ENCODE measurements at places on chromosomes 16 and 17. TPM values are rescaled to one million over a fixed set of nuclear protein-coding genes. Genes with fewer than 3 reads are reported as not detected.
A peak's percentile ranks its signal among the peaks of the same experiment; 100 is the strongest.

DNA sequence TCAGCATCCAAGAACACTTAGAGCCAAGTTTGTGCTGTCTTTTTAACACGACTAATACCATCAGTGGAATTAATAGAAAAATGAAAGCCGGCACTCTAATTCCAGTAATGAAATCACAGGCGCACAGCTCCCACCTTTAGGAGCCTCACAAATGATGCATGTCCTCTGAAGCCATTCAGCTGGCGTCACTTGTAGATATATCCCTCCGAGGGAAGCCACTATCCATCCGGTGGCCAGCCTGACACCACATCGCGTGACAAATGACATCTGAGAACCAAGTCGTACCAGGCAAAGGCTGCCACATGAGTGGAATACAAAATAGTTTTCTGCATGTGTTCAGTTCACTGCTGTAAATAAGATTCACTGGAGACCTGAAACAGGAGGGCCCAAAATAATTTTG lies 205.6 kb downstream of the GRIN2A start:
- no peak for DNase-seq

DNA sequence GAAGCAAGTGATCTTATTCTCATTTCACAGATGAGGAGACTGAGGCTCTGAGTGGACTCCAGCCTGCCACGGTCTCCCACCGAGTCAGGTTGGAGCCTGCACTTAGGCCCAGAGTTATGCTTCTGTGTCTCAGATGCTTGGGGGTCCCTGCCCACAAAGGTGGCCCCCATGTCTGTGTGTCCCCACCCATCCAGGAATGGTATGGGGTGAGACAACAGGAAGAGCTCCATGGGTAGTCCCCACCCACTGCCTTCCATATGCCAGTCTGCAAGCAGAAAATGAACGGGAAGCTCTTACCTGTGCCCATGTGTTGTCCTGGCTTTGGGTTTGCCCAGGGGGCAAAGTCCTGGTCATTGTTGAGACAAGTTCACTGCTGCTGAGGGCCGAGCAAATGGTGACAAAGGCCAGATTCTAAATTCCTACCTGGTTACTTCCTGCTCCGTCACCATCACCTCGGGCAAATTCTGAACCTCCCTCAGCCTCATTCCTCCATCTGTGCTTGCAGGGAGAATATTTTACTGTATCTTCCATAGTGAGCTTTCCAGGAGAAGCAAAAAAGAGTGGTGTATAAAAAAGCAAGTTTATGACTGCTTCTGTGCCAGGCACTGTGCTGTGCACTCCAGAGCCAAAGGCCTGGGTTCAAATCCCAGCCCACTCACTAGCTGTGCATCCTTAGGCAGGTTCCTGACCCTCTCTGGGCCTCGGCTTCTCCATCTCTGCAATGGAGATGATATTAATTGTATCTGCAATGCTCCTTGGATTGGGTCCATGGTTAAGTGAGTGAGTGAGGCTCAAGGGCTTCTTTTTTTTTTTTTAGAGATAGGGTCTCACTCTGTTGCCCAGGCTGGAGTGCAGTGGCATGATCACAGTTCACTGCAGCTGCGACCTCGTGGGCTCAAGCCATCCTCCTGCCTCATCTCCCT lies 9.3 kb downstream of the IL4R start:
- no peak for DNase-seq

- no peak for DNase-seq
These were observed 45.6 kb downstream of the MEAK7 start for GRCh38 chr16:84458606-84459532.

The CX3CL1 gene
- 7.5 TPM for total RNA-seq

The KCNH6 gene
- 0.39 TPM for total RNA-seq

- DNase-seq: no peak
These were observed 223.7 kb downstream of the SEC14L1 start for GRCh38 chr17:77364381-77364911.

DNA sequence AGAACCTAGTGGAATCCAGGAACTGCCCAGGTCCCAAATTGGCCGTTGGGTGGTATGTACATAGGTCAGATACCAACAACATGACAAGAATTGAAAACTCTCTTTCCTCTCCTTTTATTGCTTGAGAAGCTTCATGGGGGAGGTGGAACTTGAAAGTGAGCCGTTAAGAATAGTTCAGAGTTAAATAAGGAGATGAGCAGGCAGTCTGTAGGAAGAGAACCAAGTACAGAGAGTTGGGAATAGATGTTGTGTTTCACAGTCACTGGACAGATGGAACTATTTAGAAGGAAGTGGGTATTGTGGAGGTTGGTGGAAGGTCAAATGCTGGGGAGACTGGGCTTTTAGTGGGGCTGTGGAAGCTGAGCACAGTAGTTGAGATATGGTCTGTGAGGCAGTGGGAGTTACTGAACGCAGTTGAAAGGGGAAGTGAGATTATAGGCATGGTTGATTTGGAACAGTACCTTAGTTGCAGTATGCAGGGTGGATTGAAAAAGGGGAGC lies 26.4 kb downstream of the ARHGAP44 start:
- DNase-seq: no peak

The CACNG3 gene
- not detected for total RNA-seq

The FBXW10 gene
- total RNA-seq: 0.67 TPM

The DLX4 gene
- not detected for total RNA-seq

DNA sequence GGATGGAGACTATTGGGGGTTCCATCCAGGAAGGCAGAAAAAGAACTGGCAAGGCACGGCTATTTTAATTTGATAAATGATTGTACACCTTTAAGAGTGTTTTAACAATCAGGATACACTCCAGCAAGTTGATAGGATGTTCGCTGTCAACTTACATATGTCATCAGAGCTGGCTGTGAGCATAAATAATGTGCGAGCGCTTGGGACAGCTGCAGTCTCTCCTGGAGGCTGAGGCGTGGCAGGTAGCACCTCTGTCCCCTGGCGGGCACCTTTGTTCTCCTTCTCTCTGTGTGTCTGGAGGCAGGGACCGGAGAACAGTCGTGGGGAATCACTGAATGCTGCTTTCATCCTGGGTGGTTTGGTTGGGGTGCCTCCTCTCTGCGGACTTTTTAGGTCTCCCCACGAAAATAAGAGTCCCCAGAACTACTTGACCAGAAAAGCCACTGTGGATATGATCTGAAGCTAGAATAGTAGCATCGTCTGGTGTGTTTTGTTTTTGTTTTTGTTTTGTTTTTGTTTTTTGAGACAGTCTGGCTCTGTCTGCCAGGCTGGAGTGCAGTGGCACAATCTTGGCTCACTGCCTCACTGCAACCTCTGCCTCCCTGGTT lies 9.4 kb downstream of the BAHCC1 start:
- no peak for DNase-seq

DNA sequence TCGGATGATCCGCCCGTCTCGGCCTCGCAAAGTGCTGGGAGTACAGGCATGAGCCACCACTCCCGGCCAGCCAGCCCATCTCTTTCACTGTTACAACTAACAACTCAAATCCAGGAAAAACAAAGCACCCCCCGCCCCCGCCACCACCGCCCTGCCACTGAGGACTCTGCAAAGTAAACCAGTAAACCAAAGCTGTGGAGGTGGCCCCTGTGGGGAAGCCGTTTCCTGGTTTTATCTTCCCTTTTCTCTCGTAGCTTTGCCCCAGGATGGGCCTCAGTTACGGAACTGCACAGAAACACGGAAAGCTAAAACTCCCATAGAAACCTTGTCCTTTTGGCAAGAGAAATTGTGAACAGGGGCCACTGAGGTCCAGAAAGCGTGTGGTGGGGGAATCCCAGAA lies 17.5 kb downstream of the CHMP6 start:
- no peak for DNase-seq

DNA sequence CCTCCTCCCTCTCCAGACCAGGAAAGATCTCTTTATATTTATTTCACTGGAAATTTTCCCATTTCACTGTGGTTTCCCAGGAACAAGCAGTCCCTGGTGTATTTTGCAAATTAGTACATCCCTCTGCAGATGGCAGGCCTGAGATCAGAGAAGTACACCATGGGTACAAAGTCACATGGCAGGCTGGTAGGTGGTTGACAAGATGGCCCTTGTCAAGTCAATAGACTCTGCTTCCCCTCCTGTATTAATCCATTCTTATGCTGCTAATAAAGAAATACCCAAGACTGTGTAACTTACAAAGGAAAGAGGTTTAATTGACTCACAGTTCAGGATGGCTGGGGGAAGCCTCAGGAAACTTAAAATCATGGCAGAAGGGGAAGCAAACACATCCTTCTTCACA lies 51.6 kb upstream of the KSR1 start:
- DNase-seq: no peak

The GH2 gene
- total RNA-seq: not detected

GRCh38 chr17:32701871-32702270 lies 175.1 kb downstream of the MYO1D start:
- no peak for DNase-seq

The C16orf46 gene
- total RNA-seq: not detected

DNA sequence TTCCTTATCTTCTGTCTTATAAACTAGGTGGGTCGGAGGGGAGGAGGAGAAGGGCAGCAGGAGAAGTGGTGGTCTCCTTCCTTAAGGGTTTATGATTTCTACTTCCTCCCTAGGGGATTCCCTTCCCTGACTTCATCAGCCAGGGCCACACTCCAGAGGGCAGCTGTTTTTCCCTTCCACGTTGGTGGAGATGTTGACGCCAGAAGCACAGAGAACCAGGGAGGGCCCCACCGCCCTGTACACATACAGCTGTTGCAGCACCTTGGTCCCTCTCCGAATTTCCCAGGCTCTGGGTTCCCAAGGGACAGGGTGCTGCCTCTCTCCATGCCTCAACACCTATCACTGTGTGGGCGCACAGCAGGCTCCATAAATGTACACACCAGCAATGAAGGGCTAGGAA lies 5.6 kb upstream of the SLC6A4 start:
- no peak for DNase-seq

The SLC16A11 gene
- total RNA-seq: 0.69 TPM

The SULT1A4 gene
- total RNA-seq: 8.8 TPM

DNA sequence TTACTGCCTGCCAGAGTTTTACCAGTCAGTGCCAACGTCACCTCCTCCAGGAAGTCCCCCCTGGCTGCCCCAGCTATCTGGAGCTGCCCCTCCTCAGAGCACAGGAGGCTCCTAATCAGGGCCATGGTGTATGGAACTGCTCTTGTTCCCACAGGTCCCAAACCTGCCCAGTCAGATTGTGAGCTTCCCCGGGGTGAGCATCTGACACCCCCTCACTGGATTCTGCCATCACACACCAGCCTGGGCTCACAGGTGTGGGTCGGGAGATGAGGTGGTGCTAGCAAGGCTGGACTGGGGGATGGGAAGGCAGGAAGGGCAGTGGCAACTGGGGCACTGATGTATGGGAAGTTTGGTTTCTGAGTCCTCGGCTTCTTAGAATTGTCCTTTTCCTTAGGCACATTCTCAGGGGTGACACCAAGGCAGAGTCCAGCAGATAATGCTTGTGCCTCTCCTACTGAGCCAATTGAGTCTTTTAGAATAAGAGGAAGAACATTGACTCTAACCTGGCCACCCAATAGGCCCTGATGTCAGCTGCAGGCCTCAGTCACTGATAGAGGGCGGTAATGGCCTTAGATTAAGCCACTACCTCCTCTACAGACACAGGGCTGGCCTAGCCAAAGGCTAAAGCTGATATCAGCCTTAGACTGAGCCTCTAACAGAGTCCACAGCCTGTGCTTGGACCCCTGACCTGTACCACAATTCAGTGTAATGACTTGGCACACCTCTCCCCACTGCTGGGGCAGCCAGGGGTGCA lies 107.9 kb downstream of the WSCD1 start:
- DNase-seq: no peak

The NRN1L gene
- 2.1 TPM for total RNA-seq

DNA sequence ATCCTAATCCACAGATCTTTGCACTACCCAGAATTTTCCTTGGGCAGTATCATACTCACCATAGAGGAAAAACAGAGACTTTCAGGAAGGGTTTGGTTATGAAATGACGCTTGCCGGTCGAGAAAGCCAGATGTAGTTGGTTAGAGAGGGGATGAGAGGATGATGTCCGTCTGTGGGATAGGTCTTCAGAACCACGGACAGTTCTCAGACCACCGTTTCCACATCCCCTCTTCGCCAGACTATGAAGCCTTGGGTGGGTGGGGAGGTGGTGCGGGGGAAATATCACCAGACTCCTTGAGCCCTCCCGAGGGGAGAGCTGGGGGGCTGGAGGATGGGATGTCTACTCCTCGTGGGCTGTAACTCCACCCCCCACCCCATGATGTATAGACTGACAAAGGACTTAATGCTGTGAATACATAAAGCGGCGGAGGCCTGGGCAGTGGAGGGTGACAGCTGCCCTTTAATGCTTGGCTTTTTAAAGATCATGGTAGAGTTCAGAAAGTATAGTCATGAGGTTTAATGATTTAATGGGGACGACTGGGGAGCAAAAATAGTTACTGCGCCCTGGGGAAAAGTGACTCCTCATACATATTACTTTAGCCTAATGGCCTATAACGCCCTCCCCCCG lies 96.6 kb downstream of the MRM1 start:
- DNase-seq: no peak

The ABCA10 gene
- 0.24 TPM for total RNA-seq

DNA sequence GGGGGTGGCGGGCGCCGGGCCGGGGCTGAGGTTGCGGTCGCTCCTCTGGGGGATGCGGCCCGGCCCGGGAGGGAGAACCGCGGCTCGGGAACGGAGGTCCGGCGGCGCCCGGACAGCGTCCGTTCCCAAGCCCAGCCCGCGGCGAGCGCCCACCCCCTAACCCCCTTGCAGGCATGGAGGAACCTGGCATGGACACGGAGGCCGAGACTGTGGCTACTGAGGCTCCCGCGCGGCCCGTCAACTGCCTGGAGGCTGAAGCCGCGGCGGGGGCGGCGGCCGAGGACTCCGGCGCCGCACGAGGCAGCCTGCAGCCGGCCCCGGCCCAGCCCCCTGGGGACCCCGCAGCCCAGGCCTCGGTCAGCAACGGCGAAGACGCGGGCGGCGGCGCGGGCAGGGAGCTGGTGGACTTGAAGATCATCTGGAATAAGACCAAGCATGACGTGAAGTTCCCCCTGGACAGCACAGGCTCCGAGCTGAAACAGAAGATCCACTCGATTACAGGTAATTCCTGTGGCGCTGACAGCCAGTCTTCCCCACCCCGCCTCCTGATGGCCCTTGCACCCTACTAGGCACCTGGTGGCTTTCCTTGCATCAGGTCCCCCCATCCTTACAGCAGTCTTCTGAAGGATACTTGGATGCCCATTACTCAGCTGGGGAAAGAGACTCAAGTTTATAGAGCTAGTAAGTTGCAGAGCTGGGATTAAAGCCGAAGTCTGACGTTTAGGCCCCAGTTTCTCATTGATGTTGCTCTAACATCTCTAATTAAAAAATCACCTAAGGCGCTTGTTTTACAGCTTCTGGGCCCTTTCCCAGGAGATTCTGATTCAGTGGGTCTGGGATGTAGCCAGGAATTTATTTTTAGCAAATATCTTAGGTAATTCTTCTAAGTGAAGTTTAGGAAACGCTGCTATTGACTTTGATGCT lies 514 bp downstream of the UBFD1 start:
- peak; percentile 38 for DNase-seq

- DNase-seq: no peak
These were observed 26.7 kb downstream of the DNAH17 start for GRCh38 chr17:78550464-78550863.

The CCL4L2 gene
- total RNA-seq: 3.4 TPM

The KRTAP3-1 gene
- total RNA-seq: not detected

- DNase-seq: peak; percentile 55
These were observed 112.0 kb downstream of the ZFHX3 start for GRCh38 chr16:72935896-72936295.

- DNase-seq: no peak
These were observed 24.6 kb downstream of the HOXB1 start for GRCh38 chr17:48506246-48506645.

GRCh38 chr17:81905424-81905875 lies 3.4 kb downstream of the NPB start:
- no peak for DNase-seq

- DNase-seq: no peak
These were observed 190.8 kb upstream of the NLRP1 start for GRCh38 chr17:5775098-5775497.
